ENCODE measurements at places on chromosomes 7 and 10. TPM values are rescaled to one million over a fixed set of nuclear protein-coding genes. Genes with fewer than 3 reads are reported as not detected.

The TRIL gene
- total RNA-seq = 5.2 TPM

The C10orf88 gene
- 4.3 TPM for total RNA-seq

The TMEM229A gene
- total RNA-seq = not detected

The SPDYE2B gene
- total RNA-seq = not detected

The ELOVL3 gene
- not detected for total RNA-seq

The ATP6V0A4 gene
- 1.9 TPM for total RNA-seq

The FLNC gene
- 3.2 TPM for total RNA-seq

The CYP2C8 gene
- total RNA-seq = 0.44 TPM

The WNT8B gene
- total RNA-seq = not detected

Measured in upper lobe of left lung (tissue), 6 donors.